CD4-positive, alpha-beta memory T cell (primary cell): ENCODE measurements at places on chromosomes 12 and 14.

GRCh38 chr12:122747224-122748135 lies 5.1 kb upstream of the DENR start:
- DNase-seq = no peak

DNA sequence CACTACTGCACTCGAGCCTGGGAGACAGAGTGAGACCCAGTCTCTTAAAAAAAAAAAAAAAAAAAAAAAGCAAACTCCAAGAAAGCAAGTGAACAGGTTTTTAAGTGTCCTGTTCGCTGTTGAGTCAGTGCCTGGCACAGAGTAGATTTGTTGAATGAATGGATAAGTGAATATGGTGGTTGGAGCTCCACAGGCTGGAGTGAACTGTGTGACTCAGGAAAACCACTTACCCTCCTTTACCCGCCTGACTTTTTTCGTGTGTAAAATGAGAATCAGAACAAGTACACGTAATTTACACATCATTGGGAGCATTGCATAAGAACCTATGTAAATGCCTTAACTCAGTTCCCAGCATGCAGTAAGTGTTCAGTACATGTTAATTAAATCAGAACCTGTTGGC lies 24.0 kb upstream of the ESRRB start:
- no peak for DNase-seq

GRCh38 chr14:65847075-65847847 lies 434.7 kb downstream of the FUT8 start:
- peak; percentile 90 for DNase-seq

- DNase-seq = no peak
Measured at GRCh38 chr12:79206871-79207270, 342.3 kb downstream of the SYT1 start.

- DNase-seq = no peak
Measured at GRCh38 chr12:52826611-52827498, 7.3 kb downstream of the KRT79 start.

GRCh38 chr14:89004166-89004565 lies 179.7 kb downstream of the TTC8 start:
- no peak for DNase-seq

DNA sequence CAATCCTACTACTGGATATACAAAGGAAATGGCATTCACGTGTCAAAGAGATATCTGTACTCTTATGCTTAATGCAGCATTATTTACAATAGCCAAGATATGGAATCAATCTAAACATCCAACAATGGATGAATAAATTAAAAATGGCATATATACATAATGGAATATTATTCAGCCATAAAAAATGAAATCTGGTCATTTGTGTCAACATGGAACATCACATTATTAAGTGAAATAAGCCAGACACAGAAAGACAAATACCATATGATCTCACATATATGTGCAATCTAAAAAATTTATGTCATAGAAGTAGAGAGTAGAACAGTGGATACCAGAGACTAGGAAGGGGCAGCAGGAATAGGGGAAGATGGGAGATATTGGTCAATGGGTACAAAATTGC lies 228.8 kb upstream of the TBX3 start:
- DNase-seq = no peak

GRCh38 chr14:105492031-105492970 lies 1.3 kb downstream of the TEDC1 start:
- no peak for DNase-seq

DNA sequence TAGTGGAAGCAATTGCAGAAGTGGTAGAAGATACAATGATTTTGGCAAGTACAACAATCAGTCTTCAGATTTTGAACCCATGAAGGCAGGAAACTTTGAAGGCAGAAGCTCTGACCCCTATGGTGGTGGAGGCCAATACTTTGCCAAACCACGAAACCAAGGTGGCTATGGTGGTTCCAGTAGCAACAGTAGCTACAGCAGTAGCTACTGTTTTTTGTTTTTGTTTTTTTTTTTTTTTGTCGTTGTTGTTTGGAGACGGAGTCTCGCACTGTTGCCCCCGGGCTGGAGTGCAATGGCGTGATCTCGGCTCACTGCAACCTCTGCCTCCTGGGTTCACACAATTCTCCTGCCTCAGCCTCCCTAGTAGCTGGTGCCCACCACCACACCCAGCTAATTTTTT lies 47.4 kb downstream of the IFNG-AS1 start:
- no peak for DNase-seq

GRCh38 chr14:69711477-69711876 lies 55.5 kb upstream of the SRSF5 start:
- DNase-seq = no peak

- no peak for DNase-seq
Measured at GRCh38 chr12:121145221-121145620, 12.5 kb downstream of the P2RX7 start.

DNA sequence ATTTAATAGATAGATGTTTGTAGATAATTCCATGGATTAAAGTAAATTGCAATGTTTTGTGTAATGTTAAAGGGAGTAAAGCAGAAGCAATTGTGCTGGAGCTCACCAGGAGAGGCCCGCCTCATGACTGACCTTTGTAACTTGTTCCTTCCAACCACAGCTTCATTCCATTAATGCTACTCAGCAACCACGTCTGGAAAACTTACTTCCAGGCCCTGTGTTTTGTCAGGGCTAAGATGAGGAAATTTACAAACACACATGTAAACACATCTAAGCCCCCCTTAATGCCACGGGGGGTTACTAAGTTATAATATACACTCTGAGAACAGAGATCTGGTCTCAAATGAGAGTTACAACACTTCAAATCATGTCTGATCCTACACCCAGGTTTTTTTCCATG lies 12.4 kb downstream of the LUM start:
- no peak for DNase-seq

- DNase-seq = no peak
Measured at GRCh38 chr14:71856199-71856919, 75.9 kb upstream of the RGS6 start.

GRCh38 chr14:69313176-69313575 lies 53.2 kb downstream of the GALNT16 start:
- DNase-seq = no peak

DNA sequence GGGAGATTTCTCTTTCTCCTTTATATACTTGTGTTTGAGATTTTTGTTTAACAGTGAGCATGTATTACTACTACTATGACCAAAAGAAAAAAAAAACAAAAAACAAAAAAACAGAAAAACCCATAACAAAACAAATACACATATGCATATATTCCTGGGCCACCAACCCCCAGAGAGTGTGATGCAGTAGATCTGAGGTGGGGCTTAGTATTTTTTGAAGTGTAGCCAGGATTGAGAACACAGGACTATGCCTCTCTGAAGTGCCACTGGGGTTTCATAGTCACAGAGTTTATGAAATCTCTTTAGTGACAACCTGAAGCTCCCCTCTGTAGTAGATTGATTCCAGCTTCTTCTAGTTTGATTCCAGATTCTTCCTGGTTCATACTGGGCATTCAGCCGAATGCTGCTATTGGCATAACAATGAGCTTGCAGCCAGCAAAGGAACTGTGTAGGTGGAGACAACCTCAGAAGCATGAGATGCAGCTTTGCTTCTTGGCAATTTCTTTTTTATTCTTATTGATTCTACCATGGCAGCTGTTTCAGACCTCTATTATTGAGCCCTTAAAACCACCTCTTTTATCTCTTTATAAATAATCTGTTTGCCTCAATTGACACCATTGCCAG lies 15.5 kb upstream of the ANO4 start:
- DNase-seq = no peak

DNA sequence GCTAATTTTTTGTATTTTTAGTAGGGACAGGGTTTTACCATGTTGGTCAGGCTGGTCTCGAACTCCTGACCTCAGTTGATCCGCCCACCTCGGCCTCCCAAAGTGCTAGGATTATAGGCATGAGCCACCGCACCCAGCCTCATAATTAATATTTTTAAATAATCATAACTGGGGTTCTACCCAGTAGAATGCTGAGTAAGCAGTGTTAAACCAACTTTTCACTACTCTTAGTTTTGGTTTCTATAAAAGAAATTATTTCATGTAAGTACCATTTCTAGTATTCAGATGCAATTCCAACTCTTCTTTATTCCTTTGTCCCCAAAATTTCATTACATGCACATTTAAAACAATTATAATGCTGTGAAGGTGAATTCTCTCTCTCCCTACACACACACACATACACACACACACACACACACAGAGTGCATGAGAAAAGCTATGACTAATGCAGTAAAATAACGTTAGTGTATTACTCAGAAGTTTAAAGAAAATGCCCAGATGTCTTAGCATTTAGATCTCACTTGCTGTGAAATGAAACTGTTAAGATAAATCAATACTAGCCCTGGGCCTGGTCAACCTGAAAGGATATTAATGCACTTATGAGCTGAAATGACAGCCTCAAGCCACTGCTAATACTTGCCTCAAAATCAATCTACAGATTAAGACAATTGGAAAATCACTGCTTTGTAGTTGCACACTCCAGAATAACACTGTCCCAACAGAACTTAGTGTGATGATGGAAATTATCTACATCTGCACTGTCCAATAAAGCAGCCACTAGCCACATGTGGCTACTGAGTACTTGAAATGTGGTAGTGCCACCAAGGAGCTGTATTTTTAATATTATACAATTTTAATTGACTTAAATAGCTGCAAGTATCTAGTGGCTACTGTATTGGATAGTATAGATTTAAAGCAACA lies 36.0 kb downstream of the PTPN21 start:
- no peak for DNase-seq

GRCh38 chr12:111158992-111159391 lies 209.9 kb downstream of the PHETA1 start:
- no peak for DNase-seq

DNA sequence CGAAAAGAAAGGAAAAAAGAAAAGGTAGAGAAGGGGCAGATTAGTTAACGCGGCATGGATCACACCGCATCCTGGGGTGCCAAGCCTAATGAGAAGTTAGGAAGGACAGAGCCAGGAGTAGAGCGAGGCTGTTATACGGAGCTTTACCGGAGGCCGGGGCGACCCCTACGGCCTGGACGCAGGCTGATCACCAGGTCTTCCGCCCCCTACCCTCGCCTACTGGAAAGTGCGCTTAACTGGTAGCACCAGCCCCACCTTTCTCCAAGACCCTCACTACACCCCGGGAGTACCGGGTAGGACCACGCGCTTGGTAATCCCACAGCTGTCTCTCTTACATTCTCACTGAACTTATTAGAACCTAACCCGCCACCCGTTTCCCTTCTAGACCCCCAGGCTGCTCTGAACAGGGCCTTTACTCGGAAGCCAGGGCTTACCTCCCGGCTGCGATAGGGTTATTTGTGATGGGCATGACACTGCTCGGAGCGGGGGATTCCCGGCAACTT lies 33.8 kb downstream of the WBP11 start:
- no peak for DNase-seq

DNA sequence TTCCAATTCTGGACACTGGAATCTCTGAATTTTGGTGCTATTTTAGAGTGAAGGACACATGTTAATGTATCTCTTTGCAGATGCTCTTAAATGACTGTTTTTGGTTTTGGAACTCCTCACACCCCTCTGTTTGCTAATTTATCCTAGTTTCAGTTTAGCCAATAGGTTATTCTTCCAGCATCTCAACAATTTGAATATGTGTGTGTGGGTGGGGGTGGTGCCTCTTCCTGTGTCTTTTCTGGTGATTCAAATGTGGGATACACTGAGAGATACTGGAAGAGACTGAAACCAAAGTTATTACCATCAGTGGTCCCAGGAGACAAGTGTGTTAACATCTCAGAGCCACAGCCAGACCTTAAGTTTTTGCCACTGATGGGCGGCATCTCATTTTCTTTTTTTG lies 1317.4 kb upstream of the TMEM132C start:
- no peak for DNase-seq

DNA sequence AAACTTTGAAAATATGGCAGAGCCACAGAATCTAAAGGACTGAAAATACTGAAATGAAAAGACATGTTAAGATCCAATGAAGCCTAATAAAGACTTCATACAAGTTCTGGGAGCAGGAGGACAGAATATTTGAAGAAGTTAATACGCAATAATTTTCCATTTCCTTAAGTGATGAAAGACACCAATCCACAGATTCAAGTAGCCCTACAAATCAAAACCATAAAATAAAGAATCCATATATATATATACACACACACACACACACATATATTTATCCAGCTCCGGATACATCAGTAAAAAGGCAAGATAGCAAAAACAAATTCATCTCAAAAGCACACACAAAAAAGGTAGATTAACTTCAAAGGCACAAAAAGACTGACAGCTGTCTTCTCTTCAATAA lies 5.7 kb downstream of the NAP1L1 start:
- no peak for DNase-seq

- peak; percentile 17 for DNase-seq
Measured at GRCh38 chr12:108730365-108731104, 783 bp downstream of the CORO1C start.

DNA sequence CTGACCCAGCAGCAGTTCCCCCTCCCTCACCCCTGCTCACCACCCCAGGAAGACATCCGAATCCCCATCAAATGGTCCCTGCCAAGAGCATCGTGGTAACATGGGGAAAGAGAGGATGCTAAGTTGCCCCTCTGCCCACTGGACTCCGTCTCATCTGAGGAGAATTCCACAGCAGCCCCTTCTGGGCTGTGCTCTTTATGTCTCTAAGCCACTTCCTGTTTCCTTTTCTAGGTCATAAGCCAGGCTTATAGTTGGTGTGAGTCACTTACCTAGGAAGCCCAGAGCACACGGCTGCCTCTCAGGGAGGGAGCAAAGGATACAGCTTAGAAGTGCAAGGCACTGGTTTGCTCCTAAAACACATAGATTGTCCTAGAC lies 76.0 kb downstream of the VCPKMT start:
- peak; percentile 50 for DNase-seq

DNA sequence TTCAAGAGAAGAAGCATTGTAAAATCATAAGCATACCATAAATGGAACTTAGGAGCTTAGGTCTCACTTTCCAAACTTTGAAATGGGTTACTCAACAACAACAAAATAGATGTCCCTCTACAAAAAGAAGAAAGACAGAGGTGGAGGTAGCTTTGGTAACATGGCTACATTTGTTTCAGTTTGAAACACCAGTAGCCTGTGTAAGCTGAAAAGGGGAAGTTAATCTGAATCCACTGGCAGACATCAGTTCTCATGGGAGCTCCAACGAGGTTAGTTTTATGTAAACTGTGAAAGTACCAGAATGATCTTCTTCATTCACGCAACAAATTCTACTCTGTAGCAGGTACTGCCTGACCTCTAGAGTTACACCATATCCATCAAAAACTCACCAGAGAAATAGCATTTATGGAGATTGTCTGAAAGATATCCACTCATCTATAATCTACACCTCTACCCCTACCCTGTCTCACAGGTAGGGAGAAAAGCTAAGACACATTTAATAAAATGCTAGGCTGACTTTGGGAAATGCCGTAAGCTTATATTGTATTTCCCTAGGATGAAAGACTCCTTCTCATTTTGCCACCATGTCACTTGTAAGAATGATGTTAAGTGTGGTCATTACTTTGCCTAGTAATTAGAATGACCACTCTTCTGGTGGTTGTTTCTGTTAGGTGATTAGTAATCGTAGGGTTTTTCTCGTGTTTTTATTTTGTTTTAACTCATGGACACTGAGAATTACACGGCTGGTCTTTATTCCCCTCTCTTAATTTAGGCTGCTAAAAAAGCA lies 224.1 kb downstream of the ASCL1 start:
- no peak for DNase-seq

GRCh38 chr12:106342397-106343213 lies 14.9 kb upstream of the POLR3B start:
- DNase-seq = no peak

- peak; percentile 21 for DNase-seq
Measured at GRCh38 chr12:5965950-5966383, 20.9 kb upstream of the ANO2 start.

- no peak for DNase-seq
Measured at GRCh38 chr12:92608151-92609091, 94.4 kb upstream of the PLEKHG7 start.

GRCh38 chr12:104503191-104503590 lies 46.4 kb downstream of the CHST11 start:
- DNase-seq = no peak

GRCh38 chr12:98532687-98533304 lies 17.4 kb downstream of the TMPO start:
- peak; percentile 41 for DNase-seq
